ENCODE measurements at places on chromosomes 16 and 17.

DNA sequence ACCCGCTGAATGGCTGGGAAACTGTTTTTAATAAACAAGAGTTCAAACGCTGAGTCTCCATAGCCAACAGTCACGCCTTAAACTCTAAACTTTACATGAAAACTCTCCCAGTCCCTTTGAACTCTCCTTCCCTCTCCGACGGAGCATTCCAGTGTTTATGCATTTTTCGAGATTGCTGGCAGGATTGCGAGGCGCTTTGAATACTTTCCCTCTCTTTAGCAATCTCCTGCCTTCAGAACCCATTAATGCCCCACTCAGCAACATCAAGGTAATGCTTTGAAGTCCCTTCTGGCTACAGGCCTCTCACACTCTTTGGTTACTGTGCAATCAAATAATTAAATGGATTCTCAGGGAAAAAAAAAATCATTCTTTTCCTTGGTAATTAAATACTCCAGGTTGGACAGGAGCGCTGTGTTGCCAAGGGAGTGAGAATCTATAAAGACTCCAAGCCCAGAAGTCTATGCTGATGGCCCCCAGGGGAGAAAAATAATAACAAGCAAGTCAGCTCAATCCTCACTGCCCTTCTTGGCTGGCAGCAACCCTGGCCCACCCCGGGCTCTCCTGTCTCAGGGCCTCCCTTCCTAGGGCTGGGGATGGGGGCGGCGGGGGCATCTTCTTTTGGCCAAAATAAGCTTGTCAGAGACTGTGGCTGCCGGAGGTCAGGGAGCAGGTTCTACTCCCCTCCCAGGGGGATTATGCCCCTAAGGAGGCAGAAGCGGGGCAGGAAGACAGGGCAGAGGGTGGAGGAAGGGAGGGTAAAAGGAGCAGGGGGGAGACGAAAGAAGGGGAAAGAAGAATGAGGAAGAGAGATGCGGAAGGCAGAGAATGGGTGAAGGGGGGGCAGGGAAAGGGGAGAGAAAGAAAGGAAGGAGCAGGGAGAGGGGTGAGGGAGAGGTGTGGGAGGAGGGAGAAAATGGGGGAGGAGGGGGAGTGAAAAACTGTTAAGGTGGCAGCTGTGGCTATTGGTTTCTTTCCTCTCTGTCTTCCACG is 45.2 kb downstream of the AXIN2 start:
- DNase-seq = no peak

- no peak for DNase-seq
Observed at GRCh38 chr17:60960398-60961065, 282.9 kb downstream of the BCAS3 start.

GRCh38 chr16:608019-608418 is 18.2 kb downstream of the RAB40C start:
- no peak for DNase-seq

DNA sequence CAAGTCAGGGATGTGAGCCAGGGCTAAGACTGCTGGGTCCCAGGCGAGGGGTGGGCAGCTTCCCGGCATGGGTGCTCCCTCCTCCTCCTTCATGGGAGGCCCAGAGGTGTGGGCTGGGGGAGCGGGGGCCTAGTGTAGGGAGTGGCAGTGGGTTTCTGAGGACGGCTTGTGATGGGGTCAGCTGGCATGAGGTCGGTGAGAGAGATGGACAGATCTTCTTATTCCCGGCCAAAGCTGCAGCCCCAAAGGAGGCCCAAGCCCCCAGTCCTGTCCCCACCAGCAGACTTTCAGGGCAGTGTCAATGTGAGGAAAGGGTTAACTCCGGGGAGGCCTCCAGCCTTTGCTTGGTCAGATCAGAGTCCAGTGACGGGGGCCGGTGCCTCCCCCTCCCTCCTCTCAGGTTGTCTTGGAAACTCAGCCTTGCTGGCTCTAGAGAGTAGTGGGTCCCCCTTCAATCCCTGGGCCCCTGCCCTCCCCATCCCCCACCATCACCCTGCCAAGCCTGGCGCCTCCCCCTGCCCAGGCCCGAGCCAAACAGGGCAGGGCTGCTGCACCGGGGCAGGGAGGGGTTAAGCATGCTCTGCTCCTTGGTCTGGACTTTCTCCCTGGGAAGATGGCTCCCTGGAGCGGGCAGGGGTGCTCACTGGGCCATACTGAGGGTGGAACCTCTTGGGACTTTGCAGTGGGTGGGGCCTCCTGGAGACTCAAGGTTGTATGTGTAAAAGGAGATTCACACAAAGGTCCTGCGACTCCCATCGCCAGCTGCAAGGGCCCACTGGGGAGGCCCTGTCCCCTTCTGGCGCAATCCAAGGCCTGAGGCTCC is 12.4 kb downstream of the NAT9 start:
- no peak for DNase-seq

DNA sequence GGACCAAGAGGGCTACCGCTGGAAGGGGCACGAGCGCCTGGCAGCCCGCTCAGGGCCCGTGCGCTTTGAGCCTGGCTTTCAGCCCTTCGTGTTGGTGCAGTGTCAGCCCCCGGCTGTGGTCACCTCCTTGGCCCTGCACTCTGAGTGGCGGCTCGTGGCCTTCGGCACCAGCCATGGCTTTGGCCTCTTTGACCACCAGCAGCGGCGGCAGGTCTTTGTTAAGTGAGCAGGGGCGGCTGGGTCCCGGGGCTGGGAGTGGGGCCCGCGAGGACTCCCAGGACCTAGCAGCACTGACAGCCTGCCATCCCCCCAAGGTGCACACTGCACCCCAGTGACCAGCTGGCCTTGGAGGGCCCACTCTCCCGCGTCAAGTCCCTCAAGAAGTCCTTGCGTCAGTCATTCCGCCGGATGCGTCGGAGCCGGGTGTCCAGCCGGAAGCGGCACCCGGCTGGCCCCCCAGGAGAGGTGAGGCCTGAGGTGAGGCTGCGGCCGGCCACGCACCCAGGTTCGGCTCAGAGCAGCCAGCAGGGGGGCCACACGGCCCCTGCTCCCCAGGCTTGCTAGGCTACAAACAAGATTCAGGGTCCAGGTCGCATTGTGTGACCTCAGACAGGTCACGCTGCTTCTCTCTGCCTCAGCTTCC is 17.4 kb upstream of the MYO15B start:
- no peak for DNase-seq

DNA sequence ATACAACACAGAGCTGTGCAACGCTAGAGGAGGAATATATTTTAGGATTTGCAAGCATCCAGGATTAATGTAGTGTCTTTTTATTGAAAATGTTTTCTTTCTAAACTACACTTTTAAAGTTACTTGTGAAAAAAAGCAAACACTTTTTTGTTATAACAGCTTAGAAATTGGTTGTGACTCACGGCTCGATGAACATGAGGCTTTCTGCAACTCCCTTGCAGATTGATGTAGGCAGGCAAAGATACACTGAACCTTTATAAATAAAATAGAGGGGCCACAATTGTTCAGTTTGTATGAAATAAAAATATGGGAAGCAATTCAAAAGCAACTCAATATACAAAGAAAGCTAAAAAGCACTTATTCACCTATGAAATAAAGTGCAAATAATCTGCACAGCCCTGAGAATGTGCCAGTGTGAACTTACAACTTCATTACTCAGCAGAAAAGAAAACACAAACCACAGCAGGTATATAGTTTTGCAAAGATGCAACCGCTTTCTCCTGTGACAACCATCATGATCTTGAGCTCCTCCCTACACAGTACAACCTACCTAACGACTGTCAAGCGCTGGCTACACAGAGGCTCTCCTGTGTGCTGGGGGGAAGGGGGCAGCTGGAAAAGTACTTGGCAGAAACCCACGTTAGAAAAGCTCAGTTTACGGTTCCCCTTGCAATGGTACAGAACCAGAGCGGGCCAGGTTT is 948 bp downstream of the LUC7L start:
- DNase-seq = no peak

GRCh38 chr17:43406676-43407645 is 8.2 kb downstream of the ARL4D start:
- DNase-seq = no peak

DNA sequence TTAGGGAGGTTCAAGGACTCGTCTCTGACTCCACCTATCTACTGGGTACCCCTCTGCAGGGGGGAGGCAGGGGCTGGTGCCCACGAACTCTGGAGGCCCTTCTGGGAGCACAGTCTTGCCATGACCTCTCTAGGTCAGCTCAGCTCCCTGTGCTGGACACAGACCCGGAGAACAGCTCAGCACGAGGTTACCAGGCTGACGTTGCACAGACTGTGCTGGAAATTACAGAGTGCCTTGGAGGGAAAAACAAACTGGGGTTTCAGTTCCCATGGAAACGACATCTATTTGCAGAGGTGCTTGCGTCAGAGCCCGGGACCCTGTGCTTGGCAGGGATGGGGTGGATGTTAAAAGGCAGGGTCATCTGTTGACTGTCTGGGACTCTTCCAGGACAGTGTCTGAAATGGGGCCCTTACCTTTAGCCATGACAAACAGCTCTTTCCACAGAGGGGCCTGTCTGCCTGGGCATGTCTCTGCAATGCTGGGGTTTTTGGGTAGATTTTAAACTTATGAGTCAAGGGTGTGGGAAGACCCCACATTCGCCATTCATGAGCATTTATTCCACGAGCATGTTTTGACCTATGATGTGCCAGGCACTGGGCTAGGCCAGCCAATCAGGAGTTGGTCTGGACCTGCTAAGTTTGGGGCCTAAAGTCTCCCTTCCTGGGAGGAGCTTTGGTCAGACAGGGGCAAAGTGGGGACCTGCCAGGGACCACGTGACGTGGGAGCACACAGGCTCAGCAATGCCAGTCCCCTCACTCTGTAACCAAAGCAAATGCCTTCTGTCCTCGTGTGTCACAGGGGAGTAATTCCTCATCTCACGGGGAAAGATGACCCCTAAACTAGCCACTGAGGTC is 22.5 kb downstream of the CCR7 start:
- no peak for DNase-seq

GRCh38 chr17:80388175-80388574 is 26.8 kb upstream of the ENDOV start:
- DNase-seq = no peak
